Osteoblast (primary cell): ENCODE measurements at places on chromosomes 7 and 10. TPM values are rescaled to one million over a fixed set of nuclear protein-coding genes. Genes with fewer than 3 reads are reported as not detected.

- no peak for DNase-seq
Observed at GRCh38 chr10:15295537-15296325, 75.4 kb downstream of the FAM171A1 start.

DNA sequence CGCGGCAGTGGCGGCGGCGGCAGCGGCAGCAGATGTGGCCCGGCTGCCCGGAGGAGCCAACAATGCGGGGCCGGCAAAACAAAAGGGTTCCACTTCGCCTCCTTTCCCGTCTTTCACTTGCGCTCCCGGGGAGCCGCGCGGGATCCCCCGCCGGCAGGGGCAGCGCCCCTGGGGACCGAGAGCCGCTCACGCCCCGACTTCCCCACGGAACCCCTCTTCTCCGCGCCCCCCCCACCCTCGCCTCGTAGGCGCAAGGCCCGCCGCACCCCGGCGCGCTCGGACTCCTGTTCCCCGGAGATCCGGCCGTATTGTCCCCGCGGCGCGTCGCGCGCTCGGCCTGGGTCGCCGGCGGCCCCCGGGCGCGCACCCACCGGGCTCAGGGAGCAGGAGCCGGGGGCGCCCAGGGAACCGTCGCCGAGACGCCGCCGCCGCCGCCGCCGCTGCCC, 854 bp downstream of the CTBP2 start:
- DNase-seq: peak; percentile 92

DNA sequence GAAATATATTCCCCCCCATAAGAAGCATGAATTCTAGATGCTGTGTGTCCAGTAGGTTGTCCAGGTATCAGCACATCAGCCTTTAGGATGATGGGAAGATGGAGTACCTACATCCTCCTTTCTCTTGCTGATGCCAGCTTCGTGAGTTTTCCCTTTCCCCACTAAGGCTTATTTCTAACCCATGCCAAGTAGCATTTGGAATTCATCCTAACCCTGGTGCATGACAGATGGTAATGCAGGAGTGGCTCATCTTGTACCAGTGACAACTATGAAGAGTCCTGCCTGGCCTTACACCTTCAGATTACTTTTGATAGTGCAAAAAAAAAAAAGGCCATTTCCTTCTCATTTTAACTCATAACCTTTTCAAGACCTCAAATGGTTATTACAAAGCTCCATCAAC, 58.7 kb downstream of the ARHGAP21 start:
- no peak for DNase-seq

- DNase-seq: no peak
Observed at GRCh38 chr10:119269737-119270136, 62.4 kb downstream of the GRK5 start.

DNA sequence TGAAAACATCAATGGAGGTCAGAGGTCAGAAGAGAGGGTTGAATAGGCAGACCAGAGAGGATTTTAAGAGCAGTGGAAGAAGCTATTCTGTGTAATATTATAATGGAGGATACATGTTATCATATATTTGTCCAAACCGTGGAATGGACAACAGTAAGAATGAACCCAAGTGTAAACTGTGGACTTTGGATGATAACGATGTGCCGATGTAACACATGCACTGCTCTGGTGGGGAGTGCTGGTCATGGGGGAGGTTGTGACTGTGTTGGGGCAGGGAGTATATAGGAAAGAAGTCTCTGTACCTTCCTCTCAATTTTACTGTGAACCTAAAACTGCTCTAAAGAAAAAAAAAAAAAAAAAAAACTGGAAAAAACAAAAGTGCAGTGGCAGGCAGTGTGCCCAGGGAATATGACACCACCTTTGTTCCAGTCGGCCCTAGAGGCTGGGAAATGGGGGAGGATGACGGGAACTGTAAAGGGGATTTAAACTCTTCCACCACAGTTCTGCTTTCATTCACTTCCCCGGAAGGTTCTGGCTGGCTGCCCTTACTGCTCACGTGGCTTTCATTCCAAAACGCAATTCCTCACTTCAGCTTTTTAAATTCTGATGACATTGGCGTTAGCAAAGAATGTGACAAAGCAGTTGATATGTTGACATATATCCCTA, 113.7 kb upstream of the ANKRD1 start:
- DNase-seq: no peak

DNA sequence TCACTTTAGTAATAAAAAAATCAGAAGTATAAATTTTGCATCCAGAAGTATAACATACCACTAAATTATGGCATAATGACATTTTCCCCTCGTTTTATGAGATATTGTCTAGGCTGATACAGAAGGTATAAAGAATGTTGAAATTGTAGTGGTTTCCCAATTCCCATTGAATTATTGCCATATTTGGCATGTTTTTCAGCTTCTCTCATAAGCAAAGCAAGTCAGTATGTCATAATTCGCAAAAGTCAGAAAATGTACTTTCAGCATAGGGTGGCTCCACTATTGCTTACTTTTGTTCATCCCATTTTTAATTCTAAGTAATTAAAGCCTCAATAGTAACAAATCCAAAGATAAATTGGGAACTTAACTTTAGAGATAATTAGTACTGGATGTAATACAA, 19.7 kb upstream of the PTPRZ1 start:
- DNase-seq: no peak

The PIP gene
- not detected in 2 replicates for total RNA-seq
